AG20443 (cell line): ENCODE measurements at places on chromosomes 5 and 9.

DNA sequence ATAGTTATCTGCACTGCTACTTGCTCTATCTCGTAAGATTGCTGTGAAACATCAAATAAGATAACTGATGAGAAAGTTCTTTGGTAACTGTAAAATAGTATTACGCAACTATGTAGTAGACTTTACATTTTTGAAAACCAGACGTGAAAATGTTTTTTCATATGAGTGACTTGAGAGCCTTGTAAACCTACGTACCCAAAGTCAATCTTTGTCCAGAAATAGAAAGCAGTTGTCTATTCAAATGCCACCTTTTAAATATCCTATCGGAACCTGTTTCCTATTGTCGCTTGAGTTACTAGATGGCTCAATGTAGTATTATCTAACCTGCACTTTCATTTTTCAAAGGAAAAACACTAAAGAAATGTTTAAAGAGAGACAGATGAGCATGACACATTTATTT lies 1.6 kb downstream of the FNIP1 start:
- no peak for DNase-seq

GRCh38 chr9:22446950-22447617 lies 460 bp downstream of the DMRTA1 start:
- DNase-seq, result peak; percentile 54

DNA sequence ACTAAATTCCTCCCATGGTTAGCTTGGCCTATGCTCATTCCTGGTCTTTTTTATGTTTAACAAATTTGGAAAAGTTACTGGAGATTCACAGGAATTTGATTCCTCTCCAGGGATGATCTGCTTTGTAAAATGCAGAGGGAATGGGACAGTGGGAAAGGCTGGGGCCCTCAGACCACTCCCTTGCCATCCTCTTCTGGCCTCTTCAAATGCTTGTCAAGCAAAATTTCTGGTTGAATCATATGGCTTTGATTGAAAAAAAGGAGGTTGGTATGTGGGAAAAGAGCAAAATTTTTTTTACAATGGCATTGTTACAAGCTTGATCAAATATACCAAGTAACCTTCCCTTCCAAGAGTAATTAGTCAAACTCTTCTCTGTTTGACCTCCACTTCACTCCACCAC lies 225.1 kb downstream of the PIK3R1 start:
- DNase-seq, result no peak

DNA sequence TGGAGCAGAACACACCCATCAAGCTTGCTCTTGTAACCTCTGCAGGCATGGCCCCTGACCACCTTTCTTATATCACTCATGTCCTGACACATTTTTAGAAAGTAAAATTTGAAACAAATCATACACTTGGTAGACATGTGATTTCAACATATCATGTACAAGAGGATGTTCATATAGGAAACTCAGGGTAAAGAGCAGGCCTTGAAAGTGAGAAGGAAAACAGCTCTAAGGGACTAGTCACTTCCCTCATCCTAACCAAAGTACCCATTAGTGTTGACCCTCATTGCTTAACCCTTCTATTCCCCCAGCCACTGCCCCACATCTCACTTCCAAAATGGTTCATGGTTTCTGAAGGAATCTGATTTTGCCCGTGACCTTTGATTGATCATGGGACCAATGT lies 492.4 kb upstream of the KLF4 start:
- no peak for DNase-seq

DNA sequence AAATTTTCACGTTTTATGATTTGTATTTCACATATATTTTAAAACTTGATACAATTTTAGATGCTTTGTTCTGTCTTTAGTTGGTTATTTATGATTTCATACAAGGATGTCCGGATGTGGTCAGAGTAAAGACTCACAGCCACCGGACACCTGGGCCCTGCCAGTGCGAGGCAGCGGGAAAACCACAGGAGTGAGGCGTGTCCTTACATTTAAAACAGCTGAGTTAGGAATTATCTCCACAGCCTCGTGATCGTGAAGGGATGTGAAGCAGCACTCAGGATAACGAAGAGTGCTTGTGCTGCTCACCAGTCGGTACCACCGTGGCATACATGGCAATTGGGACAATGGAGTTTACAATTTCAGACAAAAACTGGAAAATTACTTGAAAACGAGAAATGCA lies 14.0 kb downstream of the SNX18 start:
- DNase-seq, result no peak

DNA sequence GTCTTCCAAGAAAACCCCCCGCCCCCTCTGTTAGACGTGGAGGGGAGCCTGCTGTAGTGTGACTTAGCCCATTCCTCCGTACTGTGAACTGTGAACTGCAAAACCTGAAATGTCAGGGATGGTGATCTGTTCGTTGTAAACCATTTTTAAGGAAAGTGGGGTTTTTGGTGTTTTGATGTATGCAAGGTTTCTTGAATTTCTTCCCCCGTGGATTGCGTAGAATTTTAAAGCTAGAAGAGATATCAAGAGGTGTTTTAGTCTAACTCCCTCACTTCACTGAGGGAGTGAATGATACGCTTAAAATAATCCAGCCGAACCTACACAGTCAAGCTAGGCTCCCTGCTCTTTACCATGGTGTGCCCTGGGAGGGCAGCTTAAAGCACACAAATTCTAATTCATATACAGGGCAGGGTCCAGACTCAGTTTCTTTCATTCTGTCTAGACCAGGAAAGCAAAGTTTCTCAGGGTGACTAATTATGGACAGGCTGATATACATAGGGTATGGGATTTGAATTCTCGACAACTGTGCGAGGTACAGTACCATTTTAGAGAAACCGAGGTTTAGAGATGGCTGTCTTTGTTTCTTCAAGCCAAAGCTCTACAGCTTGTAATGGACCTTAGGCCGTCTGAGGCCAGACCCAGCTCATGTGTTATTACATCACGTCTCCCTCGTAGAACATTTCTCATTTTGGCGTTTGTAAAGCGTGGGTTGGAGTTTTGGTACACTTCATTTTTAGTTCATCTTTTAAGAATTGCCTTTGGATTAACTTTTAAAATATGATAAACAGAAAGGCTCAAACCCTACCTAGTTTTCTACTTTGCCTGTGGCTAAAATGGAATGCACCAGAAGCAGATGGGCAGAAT lies 2.7 kb downstream of the PTGER4 start:
- no peak for DNase-seq

- no peak for DNase-seq
Observed at GRCh38 chr5:76675364-76675763, 40.6 kb upstream of the F2R start.

DNA sequence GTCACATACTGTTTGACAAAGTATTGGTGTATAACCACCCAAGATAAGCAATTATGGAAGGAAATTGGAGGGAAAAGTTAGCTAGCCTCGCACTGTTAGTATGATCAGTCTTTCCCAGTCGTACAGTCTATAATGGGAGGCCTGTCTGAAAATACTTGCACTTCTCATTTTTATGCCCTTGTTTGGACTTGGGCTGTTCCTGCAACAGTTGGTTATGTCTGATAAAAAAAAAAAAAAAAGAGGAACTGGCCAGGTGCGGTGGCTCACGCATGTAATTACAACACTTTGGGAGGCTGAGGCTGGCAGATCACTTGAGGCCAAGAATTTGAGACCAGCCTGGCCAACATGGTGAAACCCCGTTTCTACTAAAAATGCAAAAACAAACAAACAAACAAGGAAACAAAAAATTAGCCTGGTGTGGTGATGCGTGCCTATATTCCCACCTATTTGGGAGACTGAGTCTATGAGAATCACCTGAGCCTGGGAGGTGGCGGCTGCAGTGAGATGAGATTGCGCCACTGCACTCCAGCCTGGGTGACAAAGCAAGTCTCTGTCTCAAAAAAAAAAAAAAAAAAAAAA lies 58.3 kb upstream of the ANKRD33B start:
- no peak for DNase-seq

GRCh38 chr5:176406436-176407052 lies 9.8 kb downstream of the CLTB start:
- DNase-seq, result no peak

DNA sequence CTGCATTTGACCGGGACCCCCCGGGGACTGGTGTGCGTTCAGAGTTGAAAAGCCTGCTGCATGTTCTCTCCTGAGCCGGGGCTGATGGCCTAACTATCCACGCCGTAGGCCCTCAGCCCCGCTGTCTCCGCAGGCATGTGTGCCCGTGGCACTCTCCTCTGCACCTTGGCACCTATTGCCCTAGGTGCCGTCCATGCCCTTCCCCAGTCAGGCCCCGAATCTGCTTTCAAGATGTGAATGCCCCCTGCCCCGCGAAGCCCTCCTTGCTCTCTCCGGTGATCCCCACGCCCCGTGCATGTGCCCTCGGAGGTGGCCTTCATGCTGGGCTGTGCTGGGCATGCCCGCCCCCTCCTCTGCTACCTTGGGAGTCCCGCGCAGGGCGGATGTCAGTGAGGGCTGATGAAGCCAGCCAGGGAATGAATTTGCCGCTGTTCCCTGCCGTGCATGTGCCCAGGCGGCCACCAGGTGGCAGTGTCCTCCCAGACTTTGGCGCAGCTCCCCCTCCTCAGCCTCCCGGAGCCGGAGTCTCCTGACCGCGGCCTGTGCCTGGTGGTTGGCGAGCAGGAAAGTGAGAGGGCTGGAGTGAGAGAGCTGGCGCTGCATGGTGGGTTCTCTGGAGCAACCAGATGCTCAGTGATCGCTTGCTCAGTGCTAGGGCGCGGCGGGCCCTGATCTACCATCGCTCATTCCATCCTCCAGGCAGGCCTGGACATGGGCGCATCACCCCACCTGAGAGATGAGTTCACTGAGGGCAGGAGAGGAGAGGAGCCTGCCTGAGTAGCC lies 112.9 kb upstream of the LMX1B start:
- peak; percentile 90 for DNase-seq

DNA sequence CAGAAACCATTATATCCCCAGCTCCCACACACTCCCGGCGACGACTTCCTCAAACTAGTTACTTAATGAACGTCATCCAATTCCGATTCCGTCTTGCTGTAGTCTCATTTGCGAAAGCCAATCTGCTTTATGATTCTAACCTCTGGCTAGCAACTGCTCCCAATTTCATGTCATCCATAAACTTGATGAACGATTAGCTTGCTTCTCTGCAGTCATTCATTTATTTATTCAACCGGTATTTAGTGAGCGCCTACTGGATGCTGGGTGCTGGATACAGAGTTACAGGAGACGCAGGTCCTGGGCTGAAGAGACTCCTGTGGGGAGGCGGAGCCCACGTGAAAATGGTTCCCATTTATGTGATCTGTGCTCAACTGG lies 46.2 kb downstream of the TSPAN17 start:
- no peak for DNase-seq

- peak; percentile 82 for DNase-seq
Observed at GRCh38 chr9:136093995-136094881, 851 bp downstream of the NACC2 start.

DNA sequence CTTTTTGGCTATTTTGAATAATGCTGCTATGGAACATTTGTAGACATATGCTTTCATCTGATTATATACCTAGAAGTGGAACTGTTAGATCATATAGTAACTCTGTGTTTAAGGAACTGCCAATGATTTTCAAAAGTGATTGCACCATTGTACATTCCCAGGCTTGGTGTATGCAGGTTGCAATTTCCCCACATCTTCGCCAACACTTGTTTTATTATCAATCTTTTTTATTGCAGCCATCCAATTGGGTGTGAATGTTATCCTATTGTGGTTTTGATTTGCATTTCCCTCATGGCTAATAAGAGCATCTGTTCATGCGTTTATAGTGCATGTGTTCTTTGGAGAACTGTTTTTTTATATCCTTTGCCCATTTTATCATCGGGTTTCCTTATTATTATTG lies 81.3 kb downstream of the PLAC8L1 start:
- no peak for DNase-seq

DNA sequence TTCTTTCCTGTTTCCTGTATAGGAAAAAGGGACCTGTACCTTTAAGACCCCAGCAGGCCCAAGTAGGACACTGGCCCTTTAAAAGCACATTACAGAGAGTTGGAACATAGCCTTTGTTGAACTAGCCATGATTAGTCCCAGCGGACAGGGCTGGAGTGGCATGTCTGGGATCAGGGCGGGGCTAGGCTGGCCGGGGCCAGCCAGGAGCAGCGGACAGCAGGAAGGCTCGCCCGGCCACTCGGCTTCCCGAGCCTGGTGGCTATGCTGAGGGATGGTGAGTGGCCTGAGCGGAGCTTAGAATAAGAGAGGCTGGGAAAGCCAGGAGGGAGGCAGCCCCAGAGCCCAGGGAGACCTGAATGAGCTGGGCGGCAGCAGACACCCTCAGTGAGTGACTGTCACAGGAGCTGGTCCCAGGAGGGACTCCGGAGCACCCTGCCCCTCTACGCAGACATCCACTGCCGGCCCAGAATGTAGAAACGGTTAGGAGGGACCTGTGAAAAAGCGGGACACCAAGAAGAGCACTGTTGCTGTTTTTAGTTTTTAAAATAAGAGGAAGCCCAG lies 92.1 kb downstream of the DAB2IP start:
- DNase-seq, result peak; percentile 94

DNA sequence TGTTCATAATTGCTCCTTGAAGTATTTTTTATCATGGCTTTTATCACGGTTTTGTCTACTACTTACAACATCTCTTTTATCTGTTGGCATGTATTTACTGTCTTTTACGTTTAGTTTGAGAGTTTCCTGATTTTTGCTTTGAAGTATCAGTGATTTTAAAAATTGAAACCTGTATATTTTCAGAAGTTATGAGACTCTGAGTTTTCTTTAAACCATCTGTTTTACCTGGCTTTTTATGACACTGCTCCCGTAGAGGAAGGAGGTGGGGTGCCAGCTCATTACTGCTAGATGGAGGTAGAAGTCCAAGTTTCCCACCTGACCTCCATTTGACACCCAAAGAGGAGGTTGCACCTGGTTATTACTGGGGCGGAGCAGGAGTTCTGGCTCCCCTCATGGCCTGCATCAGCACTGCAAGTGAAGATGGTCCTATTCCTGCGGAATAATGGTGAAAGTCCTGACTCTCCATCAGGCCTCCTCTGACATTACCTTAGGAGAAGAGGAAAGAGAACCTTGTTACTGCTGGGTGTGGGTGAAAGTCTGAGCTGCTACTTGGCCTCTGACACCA lies 10.0 kb upstream of the ZNF131 start:
- DNase-seq, result peak; percentile 9

GRCh38 chr9:120895951-120896350 lies 19.0 kb upstream of the PHF19 start:
- no peak for DNase-seq
